ENCODE measurements at places on chromosomes 7 and 10.

DNA sequence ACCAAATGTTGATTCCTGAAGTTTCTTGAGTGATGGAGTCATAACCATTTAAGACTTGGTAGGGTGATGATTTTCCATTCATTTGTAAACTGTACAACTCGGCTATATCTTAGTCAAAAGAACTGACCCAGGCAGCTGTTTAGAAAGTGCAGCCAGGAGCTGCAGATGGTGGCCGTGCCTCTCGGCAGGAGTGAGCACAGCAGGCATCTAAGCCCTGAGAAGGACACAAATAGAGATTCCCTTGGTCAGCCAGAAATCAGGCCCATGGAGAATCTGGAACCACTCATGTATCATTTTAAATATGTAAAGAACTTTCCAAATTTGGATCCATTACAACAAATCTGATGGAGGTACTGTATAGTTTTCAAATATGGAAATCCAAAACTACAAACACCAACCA, 177.0 kb upstream of the AKR1E2 start:
- no peak for DNase-seq

DNA sequence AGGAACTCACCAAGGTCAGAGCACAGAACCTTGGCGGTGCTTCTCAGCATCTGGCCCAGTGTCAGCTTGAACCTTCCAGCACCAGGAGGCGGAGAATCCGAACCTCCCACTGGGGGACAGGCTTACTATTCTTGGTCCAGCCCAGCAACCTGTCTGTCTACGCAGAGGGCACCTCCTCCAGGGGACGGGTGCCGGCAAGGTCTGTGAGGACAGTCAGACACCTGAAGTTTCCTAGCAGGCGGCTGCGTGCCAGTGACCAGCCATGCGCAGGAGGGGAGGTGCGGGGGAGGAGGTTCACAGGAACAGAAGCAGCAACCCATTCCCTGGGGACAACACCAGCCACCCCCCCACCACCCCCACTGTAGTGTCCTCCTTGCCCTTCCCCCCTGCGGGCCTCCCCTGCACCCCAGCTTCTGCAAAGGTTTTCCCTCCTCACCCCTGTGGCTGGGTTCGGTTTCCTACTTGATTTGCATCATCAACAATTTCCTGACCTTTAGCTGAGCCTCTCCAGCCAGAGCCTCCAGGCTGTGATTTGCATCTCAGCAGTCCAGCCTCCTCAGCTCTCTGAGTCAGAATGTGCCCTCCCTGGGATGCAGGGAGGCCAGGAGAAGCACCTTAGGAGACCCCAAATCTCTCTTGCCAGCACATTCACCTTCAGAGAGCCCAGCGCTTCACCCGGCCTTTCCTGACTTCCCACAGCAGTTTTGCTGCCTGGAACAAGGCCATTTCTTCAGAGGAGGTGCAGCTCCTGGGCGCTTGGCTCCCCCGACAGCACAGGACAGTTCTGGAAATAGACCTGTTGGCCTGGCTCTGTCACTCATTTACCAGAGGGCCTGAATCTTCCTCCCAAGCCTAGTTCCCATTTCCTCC, 107.5 kb upstream of the NPS start:
- no peak for DNase-seq

- DNase-seq = no peak
Measured at GRCh38 chr7:64541438-64542359, 21.2 kb downstream of the ZNF680 start.

DNA sequence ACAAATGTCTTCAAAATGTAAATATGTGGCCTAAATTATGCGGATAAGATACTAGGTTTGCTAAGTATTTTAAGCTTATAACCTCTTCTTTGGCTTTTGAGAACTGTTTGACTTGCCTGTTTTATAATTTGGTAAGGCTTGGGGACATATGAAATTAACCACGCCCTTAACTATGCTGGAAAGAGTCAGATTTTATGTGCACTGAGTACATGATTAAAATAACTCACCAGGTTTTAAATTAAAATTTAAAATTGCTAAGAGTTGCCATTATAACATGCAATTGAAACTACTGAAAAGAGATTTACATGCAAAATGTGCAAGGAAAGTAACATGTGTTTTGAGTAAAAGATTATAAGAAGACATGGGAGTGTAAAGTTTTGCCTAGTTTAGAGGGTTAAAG, 141.9 kb downstream of the WDR11 start:
- DNase-seq = no peak

- DNase-seq = no peak
Measured at GRCh38 chr10:132808383-132809231, 22.7 kb upstream of the NKX6-2 start.

DNA sequence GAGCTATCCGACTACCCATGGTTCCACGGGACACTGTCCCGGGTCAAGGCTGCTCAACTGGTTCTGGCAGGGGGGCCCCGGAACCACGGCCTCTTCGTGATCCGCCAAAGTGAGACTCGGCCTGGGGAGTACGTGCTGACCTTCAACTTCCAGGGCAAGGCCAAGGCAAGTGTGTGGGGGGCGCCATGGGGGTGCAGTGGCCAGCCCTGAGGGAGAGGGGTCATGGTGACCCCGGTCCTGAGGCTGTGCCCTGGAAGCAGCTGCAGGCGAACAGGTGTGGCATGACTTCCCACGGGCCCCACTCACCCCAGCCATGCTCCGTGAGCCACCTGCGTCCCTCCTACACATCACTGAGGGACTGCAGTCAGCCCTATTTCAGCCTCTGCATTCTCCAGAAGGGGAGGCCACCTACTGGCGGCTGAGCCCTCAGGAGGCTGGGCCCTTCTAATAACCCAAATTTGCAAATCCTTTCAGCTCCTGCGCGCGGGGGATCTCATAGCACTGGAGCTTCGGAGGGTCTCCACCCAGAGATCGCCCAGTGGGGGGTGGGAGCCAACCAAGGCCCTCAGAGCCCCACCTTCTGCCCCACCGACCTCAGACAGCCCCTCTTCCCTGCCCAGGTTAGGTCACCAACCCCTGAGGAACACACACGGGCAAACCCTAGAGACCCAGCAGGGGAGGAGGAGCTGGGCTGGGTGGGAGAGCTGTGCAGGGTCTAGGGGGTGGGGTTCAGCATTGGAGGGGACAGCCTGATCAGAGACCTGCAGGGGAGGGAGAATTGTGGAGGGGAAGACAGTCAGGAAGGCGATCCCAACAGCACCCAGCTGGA, 30.8 kb downstream of the SH2B2 start:
- no peak for DNase-seq

- DNase-seq = no peak
Measured at GRCh38 chr10:44779511-44779910, 131.6 kb upstream of the TMEM72 start.

DNA sequence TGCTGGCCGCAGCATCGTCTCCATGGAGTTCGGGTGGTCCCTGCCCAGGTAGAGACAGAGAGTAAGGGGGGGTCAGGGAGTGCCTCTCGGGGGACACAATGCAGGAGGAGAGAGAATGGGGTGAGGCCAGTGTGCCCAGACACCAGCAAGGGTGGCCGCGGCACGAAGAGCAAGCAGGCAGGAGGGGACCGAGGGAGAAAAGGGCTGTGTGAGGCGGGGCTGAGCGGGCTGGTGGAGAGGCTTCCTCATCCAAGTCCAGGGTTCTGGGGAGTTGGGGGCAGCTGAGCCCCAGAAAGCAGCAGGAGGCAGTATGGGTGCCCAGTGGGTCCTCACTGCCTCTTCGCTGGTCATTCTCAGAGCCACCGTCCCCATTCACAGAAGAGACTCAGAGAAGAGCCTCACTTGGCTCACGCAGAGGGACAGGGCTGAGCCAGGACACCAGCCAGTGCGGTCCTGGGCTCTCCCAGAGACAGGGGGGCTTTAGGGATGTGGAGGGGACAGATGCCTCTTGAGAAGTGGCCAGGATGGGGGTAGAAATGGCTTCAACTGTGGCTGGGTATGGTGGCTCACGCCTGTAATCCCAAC, 78.9 kb downstream of the MICALL2 start:
- no peak for DNase-seq

GRCh38 chr7:2048006-2048405, 184.7 kb downstream of the MAD1L1 start:
- no peak for DNase-seq
